ENCODE measurements at places on chromosomes 2 and 18.
A peak's percentile ranks its signal among the peaks of the same experiment; 100 is the strongest.

DNA sequence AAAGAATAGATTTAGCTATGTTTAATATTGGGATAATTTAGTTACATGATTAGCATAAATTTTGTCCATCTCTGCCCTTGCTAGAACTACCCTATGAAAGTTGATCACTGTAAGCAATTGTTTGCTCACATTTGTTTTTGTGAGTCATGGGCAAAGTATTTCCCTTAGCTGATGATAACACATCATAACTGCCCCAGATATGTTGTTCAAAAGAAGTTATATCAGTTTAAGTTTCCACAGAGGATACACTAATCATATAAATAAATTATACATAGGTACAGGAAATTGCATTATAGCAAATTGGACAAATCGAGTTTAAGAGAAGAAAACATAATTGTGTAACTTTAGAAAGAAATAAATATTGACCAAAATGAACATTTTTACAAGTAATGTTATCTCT, 223.2 kb upstream of the PIK3C3 start:
- no peak for DNase-seq

GRCh38 chr2:239393941-239394340, 6.9 kb downstream of the HDAC4 start:
- DNase-seq: no peak

GRCh38 chr2:100664756-100665101, 101.9 kb downstream of the PDCL3 start:
- no peak for DNase-seq

GRCh38 chr18:49934457-49934856, 121.1 kb upstream of the ACAA2 start:
- no peak for DNase-seq

DNA sequence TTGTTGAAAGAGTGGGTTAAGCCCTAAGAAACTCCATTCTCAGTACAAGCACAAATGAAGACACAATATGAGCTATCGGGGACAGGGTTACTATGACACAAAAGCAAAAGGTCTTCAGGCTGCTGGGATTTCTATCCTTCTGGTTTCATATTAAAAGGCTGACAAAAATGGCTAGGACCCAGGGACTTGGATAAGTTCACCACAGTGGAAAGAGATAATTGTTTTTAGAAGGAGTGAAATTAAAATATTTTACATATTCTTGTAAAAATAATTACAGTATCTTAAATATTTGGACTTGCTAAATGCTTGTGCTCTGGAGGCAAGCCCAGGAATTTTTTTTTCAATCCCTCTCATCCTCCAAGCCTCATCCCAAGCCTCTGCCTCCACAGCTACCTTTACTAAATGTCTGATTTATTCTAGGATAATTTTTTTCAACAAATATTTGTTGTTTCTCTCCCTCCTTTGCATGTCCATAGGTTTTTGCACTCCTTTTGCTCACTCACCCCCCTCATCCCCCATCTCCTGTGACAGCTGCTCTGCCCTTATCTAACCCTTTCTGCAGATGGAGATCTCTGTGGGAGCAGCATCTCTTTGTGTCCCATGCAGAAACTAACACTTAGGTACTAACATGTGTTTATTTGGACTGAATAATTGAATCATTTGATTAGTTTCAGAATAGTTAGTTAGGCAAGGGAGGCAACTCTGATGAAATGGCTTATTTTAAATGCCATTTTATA, 47.8 kb upstream of the NABP1 start:
- DNase-seq: no peak

GRCh38 chr2:181394741-181395437, 62.3 kb upstream of the ITGA4 start:
- peak; percentile 78 for DNase-seq

DNA sequence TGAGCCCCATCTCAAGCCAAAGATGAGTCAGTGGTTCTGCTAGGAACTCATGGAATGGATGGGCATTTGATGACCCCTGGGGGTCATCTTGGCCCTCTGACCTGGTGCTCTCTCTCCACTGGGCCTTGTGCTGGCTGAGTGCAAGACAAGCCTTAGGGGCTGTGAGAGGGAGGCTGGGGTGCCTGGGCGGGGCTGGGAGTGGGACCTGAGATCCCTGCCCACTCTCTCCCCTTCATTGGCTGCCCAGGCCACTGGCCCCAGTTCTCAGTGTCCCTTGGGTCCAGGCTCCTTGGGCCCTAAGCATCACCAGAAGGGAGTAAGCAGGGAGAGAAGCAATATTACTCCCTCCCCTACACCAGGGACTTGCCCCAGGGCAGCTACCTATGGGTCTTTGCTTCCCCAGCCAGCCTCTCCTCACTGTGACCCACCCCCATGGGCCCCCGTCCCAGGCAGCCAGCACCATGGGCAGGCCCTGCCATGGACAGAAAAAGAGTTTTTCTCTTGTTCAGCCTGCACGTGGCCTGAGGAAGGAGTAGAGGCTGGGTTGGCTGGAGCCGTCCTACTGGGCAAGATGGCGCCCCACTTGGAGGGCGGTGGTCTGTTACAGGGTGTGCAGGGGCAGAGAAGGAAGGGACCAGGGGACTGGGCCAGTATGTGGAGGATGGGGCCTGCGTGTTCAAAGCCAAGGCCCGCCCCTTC, 33.6 kb downstream of the ATOH8 start:
- no peak for DNase-seq

GRCh38 chr18:37714691-37715090, 149.1 kb upstream of the CELF4 start:
- no peak for DNase-seq

DNA sequence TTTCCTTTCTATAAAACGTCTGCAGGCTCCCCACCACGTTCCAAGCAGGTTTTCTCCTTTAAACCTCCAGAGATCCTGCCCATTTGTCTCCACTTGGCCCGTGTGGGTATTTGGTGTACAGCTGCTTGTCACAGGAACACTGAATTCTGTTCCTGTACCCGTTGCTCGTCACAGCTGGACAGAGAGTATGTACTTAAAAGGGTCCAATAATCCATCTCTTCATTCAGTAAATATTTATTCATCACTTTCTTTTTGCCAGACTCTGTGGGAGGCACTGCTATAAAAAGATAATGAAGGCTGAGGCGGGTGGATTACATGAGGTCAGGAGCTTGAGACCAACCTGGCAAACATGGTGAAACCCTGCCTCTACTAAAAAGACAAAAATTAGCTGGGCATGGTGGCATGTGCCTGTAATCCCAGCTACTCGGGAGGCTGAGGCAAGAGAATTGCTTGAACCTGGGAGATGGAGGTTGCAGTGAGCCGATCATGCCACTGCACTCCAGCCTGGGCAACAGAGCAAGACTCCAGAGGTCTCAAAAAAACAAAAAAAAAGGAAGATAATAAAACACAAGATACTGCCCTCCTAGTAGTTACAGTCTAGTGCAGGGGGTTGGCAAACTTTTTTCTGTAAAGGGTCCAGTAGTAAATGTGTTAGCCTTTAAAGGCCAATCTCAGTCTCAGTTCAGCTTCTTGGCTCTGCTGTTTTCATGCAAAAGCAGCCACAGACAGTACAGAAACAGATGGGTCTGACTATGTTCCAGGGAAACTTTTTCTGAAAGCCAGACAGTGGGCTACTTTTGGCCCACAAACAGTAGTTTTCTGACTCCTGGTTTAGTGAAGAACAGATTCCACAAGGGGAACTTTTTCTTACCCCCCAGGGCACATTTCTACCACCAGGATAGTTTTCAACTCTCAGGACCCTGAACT, 309.9 kb upstream of the RAB12 start:
- DNase-seq: no peak

GRCh38 chr18:27239669-27240068, 54.6 kb upstream of the CHST9 start:
- no peak for DNase-seq
